NCI-H524 treated with DMSO at 0.1 percent for 48 hours (cell line): ENCODE measurements at places on chromosomes 7 and 10.

DNA sequence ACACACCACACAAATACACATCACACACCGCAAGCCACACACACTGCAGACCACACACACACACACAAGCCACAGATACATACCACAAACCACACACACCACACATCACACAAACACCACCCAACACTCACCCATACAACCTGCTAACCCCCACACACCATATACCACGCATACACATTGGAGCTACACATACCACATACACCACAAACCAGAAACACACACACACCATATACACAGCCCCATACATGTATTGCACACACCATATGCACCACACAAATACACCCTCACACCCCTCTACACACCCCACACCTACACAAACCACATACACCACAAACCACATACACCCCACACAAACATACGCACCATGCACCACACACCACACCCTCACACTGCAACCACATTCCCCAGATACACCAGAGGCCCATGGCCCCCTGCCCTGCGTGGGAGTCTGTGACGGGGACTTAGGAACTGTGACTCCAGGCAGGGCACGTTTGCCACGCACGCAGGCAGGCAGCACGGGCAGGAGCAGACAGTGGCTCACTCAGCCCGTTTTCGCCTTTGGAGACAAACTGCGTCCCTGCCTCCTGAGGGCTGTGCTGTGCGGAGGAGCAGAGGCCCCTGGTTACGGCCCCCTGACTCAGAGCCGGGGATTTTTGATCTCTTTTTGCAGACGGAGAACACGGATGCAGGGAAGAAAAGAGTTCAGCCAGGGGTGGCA, 52.6 kb downstream of the TMEM209 start:
- DNase-seq: no peak

DNA sequence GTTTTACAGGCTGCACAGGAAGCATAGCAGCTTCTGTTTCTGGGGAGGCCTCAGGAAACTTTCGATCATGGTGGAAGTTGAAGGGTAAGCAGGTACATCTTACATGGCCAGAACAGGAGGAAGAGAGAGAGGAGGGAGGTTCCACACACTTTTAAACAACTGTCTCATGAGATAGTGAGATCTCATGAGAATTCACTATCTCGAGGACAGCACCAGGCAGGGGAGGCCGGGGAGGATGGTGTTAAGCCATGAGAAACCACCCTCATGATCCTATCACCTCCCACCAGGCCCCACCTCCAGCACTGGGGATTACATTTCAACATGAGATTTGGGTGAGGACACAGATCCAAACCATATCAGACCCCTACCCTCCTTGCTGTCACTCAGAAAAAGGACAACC, 23.7 kb downstream of the ZNF503 start:
- DNase-seq: no peak

DNA sequence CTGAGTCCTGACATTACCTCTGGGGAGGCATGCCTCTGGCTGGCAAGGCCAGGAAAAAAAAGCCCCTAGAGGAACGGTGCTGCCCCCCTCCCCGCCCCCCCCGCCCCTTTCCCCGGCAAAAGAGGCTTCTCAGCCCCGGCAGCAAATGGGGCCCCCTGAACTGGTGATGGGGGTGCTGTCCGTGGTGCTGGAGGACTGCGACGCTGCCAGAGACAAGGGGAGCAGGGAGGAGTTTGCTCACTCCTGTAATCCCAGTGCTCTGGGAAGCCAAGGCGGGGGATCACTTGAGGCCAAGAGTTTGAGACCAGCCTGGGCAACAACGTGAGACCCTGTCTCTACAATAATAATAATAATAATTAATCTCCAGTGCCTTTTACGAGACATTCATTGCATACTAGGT, 23.7 kb downstream of the SRRM3 start:
- DNase-seq: no peak

- DNase-seq: no peak
These were observed 21.7 kb upstream of the PFKP start for GRCh38 chr10:3045471-3046209.

GRCh38 chr7:36075561-36075960, 77.5 kb upstream of the EEPD1 start:
- DNase-seq: no peak

DNA sequence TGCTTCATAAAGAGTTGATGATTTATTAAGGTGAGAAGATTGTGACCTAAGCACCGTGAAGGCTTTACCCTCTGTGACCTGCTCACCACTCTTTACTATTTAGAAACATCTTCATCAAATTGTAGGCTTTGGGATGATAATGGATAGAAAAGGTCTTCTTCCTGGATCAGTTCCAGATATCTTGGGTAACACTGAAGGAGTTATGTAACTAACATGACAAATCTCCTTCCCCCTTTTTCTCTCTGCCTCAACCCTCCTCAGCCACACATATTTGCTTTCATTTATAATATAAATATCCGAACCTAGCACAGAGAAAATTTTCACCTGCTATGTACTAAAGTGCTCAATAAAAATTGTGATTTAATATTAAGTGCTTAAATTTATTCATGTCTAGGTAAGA, 151.5 kb downstream of the FRMD4A start:
- no peak for DNase-seq

DNA sequence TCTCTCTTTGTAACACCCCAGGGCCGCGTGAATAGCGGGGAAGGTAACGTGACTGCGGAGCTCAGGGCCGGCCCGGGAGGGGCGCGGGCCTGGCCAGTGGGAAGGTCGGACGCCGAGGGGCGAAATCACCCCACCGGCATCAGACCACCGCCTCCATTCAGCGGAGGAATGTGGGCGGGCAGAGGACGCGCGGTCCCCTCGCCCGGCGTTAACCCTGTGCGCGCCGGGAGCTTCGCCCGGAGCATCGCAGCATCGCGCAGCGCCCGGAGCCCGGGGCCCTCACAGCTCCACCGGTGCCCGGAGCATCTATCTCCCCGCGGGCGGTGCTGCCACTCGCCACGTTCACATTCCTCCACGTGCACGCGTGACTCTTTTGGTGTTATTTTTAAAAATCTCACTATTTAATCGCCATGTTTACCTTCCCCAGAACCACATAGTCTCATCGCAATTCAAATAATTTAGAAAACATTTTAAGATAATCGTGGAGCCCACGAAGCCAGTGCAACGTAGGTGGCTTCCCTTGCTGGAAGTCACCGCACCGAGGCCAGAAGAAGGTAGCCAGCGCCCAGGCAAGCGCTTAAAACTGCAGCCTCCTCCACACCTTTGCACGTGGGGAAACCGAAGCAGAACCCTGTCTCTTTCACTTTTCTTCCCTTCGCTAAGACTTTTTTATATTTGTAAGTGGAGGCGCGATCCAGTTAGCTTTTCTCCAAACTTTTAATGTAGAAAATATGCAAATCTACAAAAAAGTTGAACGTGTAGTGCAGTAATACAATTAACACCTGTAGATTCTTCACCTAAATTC, 21.8 kb downstream of the FGFBP3 start:
- no peak for DNase-seq

DNA sequence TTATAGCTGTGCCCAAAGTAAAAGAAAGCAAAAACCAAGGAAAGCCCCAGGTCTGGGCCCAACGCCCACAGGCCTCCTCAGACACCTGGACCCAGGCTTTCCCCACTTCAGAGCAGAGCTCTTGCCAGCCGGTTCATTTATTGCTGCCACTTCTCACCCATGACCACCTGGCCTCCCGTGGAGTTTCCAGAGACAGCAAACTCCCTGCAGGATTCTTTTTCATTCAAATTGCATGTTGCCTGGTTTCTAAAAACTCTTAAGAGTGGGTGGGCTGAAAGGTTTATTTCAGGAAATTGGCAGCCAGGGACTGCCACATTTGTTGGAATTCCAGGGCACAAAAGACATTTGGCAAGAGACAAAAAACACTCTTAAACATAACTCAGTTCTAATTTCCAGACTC, 4.7 kb downstream of the VOPP1 start:
- DNase-seq: no peak

- DNase-seq: no peak
These were observed 2.2 kb downstream of the EGFR start for GRCh38 chr7:55021053-55021452.

DNA sequence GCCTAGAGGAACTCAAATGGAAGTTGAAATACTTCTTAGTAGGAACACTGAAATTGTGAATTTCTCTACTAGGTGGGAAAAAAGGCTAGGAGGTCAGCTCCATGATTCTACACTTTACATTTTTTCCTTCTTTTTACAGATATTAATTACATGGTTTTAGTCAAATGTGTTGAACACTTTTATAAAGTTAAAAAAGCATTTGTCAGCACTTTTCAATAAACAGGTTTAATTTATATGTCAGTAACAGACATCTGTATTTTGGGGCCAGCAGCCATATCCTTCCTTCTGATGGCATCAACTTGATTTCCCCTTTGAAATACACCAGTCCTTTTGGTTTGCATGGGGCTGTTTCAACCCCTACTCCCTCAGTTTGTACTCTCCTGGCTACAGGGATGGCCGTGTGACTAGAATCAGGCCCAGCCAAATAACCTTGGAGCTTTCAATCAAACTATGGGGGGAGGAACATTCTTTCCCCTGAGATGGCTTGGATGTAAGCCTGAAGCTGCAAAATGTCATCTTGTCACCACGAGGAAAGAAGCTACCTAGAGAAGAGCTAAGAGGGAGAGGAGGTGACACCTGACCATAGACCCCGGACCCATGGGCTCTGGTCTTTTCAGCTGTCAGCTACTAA, 171.0 kb upstream of the NEBL start:
- no peak for DNase-seq

- DNase-seq: no peak
These were observed 112.7 kb downstream of the CCNY start for GRCh38 chr10:35448687-35449662.

DNA sequence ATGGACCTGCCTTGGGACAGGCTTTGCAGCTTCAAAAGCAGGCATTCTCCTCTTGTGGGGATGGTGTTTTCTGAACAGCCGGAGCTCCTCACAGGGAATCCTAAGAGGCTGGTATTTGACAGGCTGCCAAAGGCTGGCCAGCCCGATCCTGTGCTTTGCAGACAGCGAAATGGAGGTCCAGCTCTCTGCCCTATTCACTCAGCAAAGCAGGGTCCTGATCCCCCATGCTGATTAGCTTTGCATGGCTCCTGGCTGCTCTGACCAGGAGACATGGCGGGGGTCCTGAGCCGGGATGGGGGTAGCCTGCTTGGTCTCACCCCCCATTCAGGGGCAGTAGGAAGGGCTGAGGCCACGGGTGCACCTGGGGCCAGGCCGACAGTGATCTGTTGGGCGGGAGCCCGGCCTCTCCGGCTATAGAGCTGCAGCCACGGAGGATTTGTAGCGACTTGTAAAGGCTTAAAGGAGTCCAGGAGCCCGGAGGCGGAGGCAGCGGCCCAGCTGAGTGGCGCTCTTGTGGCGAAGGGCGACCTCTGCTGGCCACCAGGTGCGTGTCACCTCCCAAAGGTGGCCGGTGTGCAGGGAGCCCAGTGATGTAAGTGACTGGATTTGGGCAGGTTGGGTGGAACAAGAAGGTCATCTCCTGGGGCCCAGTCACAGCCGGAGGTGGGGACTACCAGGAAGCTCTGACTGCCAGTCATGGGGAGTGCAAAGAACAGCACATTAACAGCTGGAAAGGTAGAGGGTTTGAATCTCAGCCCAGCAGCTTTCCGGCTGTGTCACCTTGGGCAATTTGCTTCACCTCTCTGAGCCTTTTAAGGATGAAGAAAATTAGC, 126.5 kb downstream of the ZMIZ1 start:
- DNase-seq: no peak

- DNase-seq: no peak
These were observed 69.7 kb upstream of the PPP1R3C start for GRCh38 chr10:91702620-91703019.

GRCh38 chr10:20041931-20042330, 225.7 kb downstream of the PLXDC2 start:
- DNase-seq: no peak

DNA sequence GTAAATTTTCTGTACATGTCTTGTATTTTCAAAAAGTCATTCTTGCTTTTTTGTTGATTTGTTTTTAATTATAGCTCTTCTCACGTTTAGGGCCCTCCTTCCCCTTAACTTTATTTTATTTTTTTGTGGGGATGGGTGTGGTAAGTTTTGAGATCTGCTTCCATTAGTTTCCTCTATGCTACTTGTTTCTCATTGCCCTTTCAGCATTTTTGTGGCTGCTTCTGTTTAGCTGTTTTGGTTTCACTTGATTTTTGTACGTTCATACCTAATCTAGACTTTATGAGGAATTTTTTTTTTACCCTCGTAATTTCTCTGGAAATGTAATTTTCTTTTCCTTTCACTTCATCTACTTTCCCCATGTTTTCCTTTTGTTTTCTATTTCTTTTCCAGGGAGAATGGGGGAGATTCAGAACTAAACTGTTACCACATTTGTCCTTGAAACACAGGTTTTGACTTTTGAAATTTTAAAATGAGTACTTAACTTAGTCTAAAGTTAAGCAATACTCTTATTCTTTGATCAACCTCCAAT, 80.8 kb downstream of the ATRNL1 start:
- DNase-seq: no peak

DNA sequence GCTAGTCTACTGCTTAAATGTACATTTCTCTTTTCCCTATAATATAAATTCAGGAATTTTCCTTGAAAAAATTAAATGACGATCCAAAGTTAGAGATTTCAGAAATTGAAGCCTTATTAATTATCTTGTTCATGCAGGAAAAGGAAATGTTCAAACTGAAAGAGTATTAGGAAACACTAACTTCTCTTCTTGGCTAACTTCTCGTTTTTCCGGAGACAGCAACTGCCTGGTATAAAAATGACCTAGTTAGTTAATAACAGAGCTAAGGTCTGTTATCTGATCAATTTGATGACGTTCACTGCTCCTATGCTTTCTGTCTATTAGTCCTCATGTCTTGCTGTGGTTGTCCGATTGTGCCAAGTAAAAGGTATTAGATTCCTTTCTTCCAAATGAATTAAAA, 212.5 kb downstream of the DGKB start:
- DNase-seq: no peak

DNA sequence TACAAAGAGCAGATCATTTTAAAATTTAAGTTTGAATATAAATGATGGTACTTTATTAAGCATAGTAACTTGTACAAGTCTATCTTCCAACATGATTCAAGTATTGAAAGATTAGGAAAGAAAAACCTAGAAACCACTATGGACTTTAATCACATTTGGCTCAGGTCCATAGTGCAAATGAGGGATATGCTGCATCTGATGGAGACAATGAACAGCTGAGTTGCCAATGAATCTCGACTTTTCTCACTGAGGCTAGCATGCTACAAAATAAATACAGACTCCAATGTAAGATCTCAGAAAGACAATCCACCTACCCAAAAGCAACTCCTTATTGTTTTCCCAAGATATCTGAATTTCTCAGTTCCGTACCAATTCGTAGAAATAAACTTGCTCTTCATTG, 89.8 kb downstream of the SEMA3A start:
- DNase-seq: no peak

- DNase-seq: no peak
These were observed 121.7 kb upstream of the SVIL start for GRCh38 chr10:29756451-29756850.

- DNase-seq: no peak
These were observed 8.3 kb downstream of the CXCL12 start for GRCh38 chr10:44376472-44377099.

DNA sequence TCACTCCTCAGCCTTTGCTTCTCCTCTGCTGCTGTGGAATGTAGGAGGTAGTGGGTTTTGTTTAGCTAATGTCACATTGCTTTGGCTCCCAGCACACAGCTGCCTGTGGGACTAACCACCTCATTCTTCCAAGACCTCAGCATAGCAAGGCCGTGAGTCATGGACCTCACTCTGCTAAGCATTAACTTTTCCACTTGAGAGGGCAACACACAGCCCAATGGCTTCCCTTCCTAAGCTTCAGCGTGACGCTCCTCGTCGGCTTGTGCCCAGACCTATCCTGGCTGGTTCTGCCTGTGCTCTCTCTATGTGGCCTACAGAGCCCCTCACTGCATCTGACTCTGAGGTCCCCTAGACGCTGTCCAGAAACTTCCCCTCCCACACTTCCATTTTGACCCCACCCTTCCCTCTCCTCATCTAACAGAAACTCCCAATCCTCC, 23.3 kb downstream of the MYOF start:
- DNase-seq: no peak
